Hypothalamus (tissue), 51 donors: ENCODE measurements at places on chromosomes 2 and 18.

DNA sequence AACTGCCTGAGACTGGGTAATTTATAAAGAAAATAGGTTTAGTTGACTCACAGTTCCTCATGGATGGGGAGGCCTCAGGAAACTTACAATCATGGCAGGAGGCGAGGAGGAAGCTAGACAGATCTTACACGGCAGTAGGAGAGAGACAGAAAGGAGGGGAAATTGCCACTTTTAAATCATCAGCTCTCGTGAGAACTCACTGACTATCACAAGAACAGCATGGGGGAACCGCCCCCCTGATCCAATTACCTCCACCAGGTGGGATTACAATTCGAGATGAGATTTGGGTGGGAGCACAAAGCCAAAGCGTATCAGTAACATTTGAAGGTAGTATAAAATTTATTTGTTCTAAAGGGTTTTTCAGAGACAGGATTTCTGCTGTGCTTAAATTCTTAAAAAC lies 5.4 kb downstream of the GALM start:
- DNase-seq, result no peak

- no peak for DNase-seq
These were observed 84.4 kb downstream of the THNSL2 start for GRCh38 chr2:88254437-88255091.

DNA sequence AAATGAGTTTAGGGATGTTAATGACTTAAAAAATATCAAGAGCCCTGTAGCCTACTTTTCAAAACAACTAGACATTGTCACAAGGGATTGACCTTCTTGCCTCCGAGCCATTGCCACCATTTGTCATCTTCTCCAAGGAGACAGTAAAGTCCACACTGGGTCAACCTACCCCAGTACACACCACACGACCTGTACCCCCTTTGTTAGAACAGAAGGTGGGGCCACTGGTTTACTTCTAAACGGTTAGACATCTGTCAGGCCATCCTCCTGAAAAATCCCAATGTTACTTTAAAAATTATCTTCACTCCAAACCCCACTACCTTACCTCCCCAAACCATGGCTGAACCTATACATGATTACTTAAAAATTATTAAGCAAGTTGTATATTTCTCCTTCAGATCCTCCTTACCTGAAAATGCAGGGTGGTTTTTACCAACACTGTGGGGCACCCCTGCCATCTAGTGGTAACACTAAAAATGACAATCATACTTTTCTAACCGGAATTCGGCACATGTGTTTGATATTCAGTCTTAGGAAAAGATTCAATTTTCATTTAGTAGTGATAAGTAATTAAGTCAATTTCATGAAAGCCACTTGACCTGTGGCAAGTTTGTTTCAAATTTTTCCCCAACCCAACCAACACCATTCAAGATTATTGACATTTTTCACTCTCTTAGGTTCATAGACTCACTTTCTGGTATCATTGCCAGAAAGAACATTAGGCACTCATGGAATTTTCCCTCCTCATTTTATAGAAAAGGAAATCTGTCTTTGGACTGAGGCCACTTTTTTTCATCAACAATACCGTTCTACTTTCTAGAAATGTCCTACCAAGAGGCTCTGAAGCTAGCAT lies 265.3 kb upstream of the PKDCC start:
- no peak for DNase-seq

DNA sequence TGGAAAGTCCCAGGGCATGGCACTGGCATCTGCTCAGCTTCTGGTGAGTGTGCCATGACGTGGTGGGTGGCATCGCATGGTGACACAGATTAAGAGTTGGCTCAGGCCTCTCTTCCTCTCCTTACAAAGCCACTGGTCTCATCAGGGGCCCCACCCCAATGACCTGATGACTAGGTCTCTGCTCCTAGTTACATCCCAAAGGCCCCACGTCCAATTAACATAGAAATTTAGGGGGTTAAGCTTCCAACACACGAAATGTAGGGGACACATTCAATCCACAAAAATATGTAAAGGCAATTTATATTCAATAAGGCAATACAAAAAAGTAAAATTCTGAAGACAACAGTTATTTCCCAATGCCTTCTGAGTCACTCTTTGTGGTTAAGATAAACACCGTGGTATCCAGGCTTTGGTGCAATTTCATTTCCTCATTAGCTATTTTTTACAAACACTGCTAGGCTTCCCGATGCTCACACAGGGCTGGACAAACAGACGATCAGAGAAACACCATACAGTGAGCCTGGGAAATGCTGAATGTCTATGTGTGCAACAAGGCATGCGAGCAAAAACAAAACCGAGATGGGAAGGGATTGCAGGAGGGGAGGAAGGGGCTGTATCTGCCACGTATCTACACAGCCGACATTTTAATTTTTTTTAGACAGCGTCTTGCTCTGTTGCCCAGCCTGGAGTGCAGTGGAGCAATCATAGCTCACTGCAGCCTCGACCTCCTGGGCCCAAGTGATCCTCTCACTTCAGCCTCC lies 67.2 kb downstream of the MBP start:
- no peak for DNase-seq

DNA sequence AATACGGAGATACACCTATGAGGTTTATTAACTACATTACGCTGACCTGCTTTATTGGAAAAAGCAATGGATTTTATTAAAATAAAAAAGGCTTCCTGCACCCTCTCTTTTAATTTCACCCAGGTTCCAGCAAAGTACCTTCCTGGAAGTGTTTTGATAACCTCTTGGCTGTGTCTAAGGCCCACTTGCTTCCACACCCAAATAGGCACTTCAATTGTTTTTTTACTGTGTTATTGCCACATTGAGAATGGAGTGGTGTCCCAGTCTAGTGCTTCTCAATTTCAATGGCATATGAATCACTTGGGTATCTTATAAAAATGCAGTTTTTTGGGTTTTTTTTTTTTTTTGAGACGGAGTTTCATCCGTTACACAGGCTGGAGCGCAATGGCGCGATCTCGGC lies 47.6 kb downstream of the SF3B1 start:
- DNase-seq, result no peak

DNA sequence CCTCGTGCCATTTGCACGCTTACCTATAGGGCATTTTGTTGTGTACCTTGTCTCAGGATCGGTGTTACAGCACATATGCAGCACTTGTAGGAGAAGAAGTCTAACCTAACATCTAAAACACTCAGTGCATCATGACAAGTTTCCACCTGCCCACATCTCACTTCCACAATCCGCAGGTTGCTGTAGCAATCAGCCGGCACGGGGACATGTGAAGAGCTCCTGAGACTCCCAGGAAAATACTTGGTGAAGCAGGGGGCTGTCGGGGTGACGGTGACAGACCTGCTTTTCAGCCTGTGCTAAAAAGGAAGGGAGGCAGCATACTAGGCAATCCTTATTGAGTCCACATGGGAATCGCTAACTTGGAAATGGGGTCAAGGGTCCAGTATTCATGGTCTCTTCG lies 172.2 kb downstream of the MYT1L start:
- DNase-seq, result no peak

DNA sequence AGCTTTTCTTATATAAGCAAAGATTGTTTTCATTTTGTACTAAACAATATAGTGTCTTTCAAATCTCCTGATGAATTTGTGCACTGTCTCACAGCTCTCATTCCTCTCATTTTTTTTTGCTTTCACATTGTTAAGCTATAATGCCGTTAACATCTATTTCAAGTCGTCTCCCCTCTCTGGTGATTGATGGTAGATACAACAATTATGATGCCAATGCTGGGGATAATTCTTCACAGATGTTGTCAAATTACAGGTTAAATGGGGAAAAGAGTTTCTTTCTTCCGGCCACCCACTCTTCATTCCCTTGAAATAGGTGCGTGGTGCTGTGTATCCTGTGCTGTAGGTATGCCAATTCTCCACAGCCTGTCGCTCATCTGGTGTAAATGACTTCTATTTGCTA lies 1053.7 kb upstream of the ZEB2 start:
- no peak for DNase-seq

GRCh38 chr2:211994806-211995205 lies 543.8 kb downstream of the ERBB4 start:
- no peak for DNase-seq

GRCh38 chr2:88281302-88282217 lies 111.4 kb downstream of the THNSL2 start:
- DNase-seq, result peak; percentile 1

DNA sequence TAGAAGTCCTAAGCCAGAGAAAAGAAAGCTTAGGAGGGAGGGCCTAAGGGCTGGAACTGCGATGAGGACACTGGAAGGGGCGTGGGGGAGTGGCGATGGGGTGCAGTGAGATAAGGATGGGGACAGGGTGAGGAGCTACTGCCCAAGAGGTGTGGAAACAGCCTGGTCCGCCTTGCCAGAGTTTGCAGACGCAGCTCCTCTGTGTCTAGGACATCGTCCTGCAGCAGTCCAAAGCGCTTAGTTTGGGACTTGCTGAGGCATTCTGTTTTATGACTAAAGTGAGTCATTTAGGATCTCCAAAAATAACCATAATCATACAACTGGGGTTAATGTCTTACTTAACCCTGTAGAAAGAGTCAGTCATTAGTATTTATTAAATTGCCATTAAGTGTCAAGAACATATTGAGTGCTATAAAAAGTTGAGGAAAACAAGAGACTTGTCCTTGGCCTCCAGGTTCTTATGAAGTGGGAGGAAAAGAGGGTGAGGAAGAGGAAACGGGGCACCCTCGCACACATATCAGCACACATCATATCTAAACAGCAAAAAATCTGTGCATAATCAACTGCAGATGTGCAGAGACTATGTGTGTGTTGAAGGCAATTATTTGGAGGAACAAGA lies 74.8 kb downstream of the CDK15 start:
- DNase-seq, result no peak

- DNase-seq, result no peak
These were observed 101.2 kb downstream of the PXDN start for GRCh38 chr2:1642993-1643619.

DNA sequence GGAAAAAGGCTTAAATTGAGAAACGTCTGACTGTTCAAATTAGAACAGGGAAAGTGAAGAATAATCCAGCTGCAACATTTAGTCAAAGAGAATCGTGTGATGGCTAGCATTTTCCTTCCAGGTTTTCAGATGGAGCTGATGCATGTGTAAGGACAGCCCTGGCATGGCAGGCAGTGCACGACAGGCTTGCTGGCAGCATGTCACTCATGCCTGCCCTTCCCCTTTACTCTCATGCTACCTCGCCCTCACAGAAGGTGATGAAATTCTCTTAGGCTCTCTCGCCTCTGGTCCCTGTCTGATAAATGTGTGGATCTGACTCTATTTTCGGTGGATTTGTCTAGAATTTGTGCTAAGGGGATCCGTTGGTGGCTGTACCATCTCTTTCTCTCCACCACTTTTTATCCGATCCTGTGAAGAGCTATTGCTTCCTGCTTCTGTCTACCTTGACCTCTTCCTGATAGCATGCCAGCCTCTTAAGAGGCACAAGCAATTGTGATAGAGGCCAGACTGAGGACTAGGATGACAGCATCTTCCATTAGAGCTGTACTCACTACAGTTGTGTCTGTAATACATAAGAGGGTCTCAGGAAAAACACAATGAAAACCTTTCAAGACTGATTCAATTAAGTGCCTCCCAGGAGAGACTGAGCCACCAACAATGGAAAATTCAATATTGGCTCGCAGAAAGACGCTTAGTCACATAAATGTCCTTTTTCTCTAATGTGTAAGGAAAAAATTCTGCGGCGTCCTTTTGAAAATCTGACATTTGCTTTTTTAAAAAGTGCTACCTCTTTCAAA lies 65.6 kb upstream of the NOSTRIN start:
- DNase-seq, result no peak

GRCh38 chr2:137983581-137983980 lies 19.3 kb downstream of the HNMT start:
- no peak for DNase-seq

DNA sequence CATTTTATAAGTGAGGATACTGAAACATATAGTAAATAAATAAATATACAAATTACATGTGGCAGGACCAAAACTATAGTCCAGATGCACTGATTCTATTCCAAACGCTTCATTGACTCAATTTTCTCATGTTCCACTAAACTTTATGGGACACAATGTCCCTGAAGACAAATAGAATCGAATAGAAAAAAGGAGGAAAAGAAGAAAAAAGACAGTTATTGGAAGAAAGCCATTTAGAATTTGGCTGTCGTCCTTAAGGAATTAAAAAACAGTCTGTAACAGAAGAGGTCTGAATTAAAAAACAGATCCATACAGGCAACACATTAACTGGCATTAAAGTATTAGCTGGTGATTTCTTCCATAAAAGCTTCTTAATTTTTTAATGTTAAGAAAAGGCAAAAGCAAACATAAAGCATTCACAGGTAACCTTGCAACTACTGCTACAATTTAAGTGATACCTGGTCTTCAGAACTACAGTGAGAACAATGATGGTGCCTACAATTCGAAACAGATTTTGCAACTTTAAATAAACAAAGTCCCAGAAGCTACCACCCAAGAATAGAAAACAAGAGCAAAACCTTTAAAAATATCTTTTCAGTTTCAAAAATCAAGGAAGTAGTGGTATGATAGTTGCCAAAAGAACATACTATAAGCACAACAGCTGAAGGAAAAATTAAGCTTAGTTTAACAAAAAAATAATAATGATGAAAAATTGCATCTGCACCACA lies 17.4 kb upstream of the CHAC2 start:
- no peak for DNase-seq

GRCh38 chr2:50355891-50356290 lies 676.0 kb downstream of the NRXN1 start:
- no peak for DNase-seq

DNA sequence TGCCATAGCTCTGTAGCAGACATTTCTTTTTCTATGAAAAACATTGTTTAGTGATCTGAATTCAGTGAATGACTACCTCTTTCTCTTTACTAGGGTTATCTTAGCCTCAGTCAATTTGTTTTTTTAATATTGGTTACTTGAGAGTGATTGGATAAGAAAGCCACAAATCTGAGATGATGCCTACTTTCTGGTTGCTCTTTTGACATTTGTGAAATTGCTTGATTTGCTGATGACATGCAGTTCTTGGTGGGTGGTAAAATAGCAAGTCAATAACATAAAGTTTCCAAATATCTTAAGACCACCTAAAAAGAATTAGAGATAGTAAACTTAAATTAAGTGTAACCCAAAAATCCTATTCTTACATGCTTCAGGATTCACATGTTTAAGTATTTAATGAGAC lies 199.5 kb upstream of the STON1 start:
- DNase-seq, result no peak

DNA sequence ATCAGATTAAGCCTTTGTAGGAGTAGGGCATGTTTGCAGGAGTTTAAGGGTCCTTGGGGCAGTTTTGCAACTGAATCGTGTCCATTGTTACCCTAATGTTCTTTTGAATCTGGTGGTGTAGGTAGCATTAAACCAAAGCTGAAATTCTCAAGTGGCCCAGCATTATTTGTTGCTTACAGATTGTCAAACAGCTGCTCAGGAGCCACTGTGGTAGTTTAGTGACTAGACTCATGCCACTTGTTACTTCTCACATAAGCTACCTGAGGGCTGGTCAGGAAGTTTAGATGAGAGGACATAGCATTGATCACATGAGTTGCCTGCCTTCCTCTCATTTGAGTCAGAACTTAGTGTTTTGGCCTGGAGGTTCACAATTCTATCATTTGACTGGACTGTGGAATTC lies 157.6 kb downstream of the HAUS1 start:
- DNase-seq, result no peak

- DNase-seq, result no peak
These were observed 983 bp downstream of the CXXC1 start for GRCh38 chr18:50286391-50287027.
